ENCODE measurements at places on chromosomes 11 and 22.

GRCh38 chr11:28400331-28401100, 292.3 kb downstream of the METTL15 start:
- DNase-seq: no peak

- DNase-seq: no peak
Measured at GRCh38 chr11:1460396-1460985, 26.1 kb downstream of the MOB2 start.

- no peak for DNase-seq
Measured at GRCh38 chr11:104322696-104323095, 158.7 kb upstream of the PDGFD start.

- no peak for DNase-seq
Measured at GRCh38 chr11:23211221-23211620, 350.9 kb upstream of the CCDC179 start.

GRCh38 chr22:19378344-19378674, 53.2 kb downstream of the HIRA start:
- DNase-seq: no peak

GRCh38 chr11:44634401-44635281, 69.2 kb downstream of the CD82 start:
- peak; percentile 71 for DNase-seq

DNA sequence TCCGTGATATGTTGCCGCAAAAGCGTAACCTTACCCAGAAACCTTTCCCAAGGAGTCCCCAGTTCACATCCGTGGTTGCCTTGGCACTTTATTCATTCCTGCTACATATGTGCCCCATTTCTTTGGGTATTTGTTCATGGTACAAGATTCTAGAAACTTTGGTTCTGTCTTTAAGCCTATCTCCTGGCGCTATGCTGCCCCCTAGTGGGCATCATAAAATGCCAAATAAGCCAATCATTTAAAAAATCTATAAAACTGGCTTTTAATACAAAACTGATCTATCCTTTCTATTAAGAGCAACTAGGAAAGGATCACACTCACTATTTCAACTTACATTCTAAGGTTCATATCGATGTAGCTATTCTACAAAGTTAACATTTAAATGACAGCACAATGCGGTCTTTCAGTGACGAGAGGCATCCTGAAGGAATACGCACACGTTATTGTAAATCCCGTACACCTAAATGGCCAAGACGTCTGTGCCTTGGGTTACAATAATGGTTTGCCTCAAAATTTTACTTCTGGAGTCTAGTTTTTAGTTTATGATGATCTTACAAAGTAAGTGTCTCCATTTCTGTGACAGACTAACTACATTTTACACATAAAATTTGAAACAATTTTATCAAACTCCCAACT, 16.2 kb downstream of the PIWIL3 start:
- DNase-seq: peak; percentile 56

GRCh38 chr11:119179983-119180382, 5.3 kb upstream of the NHERF4 start:
- DNase-seq: no peak
